NCI-H510A treated with DMSO at 0.1 percent for 48 hours (cell line): ENCODE measurements at places on chromosomes 1 and 21.

DNA sequence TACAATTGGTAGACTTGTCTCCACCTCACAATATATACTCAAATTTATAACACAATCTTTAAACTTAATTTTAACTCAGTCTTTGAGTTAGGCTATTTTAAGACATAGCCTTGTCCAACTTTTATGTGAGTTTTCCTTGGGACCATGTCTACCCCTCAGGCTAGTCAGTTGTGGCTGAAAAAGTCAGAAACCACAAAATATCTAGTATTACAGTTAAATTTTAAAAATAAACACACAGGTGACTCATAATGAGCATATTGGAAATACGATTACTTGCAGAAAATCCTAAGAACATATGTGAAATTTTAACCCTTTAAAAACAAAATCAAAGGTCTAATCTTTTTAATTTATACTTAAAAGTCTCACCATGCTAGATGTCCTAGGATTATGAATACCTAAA, 4.8 kb upstream of the ASB17 start:
- DNase-seq: no peak

DNA sequence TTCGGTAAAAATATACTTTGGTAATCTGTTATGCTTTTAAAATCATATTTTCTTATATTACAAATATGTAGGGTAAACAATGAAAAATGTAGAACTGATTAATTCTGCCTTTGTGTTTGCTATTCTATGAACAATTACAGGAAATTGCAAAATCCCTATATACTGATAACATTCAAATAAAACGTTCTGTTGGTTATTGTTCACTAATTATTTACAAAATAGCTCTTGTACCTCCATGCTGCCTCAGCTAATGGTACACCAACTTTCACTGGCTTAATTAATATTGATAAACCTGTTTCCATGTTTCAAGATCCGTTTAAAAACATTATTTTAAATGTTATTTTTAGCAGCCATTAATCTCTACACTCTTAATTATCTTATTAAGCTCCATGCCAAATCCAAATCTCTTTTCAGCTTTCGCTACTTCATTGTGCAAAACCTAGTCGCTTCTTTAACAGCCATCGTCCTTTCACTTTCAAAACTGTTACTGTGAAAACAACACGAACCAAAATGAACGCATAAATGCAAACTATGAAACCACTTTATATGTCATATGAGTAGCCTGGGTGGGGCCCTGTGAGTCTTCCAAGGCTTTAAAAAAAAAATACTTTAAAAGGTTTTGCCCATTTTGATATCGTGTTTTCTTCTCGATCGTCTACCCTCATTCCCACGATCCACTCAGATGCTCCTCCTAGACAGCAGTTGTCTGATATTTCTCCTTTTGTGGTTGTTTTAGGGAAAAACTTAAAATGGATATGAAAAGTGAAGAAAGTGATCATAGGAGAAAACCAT, 807.1 kb downstream of the USP25 start:
- no peak for DNase-seq

DNA sequence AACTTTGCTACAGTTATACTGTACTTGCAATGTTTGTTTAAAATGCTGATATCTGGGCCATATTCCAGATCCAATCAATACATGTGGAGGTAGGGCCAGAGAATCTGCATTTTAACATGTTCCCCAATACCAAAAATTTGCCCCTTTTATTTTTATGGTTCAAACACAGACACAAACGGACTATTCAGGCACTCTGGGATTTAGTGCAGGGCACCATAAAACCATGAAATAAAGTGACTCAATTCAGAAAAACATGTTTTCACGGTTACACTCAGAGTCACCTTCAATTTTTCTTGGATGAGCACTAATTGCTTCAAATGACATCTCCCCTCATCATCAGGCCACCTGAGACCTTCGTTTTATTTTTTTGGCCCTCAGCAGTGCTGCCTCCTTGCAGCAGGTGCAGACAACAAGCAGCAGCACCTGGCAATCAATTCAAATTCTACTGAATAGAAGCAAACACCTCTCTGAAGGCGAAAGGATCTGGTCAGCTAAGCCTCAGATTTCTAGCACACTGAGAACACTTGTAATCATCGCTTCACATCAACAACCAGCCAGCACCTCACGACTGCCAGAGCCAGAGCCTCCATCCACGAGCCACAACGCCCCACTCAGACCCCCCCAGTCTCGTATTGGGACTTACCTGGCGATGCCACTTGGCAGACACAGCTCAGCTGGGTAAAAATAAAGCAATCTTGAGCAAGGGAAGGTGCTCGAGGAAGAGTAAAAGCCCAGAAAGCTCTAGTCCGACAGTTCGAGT, 1.1 kb downstream of the ERO1B start:
- DNase-seq: peak; percentile 51

GRCh38 chr1:107394301-107394700, 253.5 kb downstream of the NTNG1 start:
- no peak for DNase-seq

GRCh38 chr1:41516168-41517061, 31.9 kb upstream of the EDN2 start:
- peak; percentile 100 for DNase-seq

DNA sequence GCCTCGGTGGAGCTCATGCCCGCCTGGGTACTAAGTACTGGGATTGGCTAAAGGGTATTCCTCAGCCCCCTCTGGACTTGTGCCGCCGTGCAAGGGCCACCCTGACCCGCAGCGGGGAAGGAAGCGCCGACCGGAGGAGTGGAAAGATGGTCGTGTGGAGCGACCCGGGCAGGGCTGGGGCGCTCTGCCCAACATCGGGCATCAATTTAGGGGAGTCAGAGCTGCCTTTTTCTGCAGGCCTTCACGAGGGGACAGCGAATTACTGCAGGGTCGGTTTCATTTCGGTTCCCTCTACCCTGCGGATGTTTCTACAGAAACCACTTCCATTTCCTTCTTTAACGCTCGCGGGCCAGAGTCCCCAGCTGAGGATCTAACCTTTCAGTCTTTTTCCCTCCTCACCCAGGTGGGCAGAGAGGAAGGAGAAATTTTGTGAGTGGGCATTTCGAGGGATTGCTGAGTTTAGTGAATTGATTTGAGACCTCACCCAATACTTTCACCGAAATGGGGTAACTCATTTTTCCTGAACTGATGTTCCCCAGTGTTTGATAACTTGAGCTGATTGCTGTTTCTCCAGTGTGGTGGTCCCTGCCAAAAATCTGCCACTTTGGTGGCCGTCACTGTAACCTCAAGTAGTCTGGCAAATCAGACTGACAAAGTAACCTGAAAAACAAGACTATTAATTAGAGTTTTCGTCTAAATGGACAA, 1.1 kb downstream of the TOR1AIP1 start:
- DNase-seq: no peak
